ENCODE measurements at places on chromosomes 5 and 9.

DNA sequence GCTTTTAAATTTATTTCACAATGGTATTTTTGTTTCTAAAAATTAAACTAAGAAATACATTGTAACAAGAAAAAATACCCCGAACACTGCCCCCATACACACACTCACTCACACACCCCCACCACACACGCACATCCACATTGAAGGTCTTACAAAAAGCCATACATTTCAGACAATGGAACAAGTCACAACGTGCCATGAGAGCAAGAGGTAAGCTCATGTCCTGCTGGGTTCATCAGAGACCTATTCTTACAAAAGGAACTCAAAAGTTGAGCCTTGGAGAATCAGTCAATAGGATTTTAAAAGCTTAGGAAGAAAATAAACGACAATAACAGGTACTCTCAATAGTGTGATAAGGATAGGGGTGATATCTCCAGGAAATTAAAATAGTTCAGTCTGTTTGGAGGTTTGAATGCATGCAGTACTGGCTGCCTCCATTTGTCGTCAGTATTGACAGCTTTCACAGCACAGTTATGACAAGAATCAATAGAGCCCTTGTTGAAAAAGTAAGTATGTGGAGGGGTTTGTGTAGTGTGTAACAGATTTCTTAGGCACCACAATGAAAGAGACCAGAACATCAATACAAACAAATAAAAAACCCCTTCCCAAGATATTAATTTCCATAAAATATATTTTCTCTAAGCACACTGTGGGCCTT is 1826.2 kb upstream of the CDH6 start:
- DNase-seq, result no peak

DNA sequence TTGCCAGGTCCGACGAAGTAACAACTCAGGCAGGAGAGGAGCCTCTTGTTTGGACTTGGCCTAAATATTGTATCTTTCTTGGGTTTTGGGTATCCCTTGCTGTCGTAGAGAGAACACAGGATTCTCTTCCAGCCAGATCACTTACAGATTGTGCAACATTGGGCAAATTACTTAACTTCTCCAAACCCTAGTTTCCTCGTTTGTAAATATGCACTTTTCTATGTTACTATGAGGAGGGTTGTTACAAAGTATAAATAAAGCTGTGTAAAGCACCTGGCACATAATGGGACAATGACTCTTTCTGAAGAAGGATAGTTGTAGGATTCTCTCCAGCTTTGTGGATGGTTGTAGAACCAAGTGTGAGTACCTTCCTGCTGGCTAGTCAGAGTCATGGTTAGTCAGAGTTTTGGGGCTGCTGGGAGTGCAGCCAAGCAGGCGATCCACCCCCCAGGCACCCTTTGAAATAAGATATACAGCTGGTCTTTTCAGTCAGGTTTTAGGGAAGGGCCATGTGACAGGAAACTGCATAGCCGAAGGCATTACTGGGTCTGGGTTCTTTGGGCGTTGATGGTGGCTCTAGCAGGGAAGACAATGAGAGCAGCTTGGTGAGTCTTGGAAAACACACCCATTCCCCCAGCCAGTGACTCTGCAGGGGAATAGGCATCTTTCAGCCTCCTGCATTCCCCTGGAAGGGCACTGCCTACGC is 49.9 kb upstream of the GDNF start:
- DNase-seq, result no peak

DNA sequence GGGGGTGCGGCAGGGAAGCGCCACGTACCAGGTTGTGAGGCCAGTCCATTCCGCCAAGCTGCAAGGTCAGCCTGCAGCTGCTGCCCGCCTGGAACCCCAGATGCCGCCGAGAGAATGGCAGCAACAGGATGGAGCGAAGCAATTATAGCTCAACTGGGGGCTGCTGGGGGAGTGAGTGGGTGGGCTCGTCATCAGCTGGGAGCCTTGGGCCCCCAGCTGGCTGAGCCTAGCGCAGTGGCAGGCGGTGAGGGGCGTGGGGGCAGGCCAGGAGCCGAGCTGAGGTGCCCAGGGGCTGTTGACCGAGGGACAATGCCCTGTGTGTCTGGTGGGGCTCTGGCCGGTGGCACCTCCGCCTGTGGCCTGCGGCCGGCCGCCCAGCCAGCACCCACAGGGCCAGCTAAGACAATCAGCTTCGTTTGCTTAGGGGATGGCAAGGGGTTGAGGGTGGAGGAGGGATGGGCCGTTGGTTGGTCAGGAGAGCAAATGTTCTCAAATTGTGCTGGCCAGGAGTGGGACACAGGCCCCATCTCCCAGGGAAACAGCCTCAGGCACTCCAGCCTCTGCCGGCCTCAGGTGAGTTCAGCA is at the start of gene IL17B:
IL17B (minus strand) TSS at position 116 of the 585 bp plus-strand sequence; CDS start at position 49, 67 bp downstream.
- DNase-seq, result no peak

- no peak for DNase-seq
Measured at GRCh38 chr5:120852222-120852860, 388.2 kb downstream of the PRR16 start.

DNA sequence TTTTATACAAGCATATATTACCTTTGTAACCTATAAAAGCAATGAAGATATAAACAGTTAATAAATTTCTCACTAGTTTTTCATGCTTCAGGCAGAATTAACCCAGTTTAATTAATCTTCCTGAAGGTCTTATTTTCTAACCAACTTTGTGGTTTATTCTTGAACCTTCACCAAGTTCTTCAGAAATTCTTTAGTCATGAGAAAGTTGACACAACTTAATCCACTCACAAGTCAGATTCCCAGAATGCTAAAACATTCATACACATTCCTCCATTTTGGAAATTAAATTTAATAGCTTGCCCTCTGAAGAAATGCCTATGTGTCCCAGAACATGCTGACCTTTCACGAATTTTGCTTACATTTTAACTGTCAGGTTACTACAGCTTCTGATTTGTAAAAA is 105.4 kb upstream of the PAM start:
- no peak for DNase-seq

GRCh38 chr9:35042081-35042604 is 30.3 kb downstream of the VCP start:
- no peak for DNase-seq

Data from stimulated activated CD4-positive, alpha-beta T cell treated with anti-CD3 and anti-CD28 coated beads, Interleukin-1b, Interleukin-23, amount 100 ng/mL, for 1 hour (primary cell).